EH (cell line): ENCODE measurements at places on chromosomes 6 and 20.

DNA sequence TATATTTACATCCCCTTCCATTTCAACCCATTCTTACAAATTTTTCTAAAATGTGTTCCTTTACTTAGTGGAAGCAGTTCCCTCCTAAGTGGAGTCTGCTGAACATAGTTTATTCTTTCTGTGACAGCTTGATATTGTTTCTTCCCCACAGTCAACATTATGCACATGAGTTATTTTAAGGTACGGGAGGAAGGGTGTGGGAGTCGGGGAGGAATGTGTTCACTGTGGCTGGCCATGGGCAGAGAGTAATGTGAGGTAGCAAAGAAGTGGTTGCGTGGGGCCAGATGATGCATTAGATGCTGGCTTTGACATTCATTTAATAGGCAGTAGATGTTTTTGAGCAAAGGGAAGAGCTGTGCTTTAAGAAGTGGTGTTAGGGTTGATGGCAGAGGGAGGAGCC, 98.5 kb downstream of the ARMC2 start:
- DNase-seq = peak; percentile 21

- peak; percentile 30 for DNase-seq
Measured at GRCh38 chr6:42984924-42985475, 630 bp downstream of the PPP2R5D start.

- no peak for DNase-seq
Measured at GRCh38 chr6:43269273-43270007, 26.2 kb downstream of the TTBK1 start.

GRCh38 chr6:21264288-21265033, 329.1 kb upstream of the SOX4 start:
- DNase-seq = no peak

- no peak for DNase-seq
Measured at GRCh38 chr6:12987783-12988182, 271.2 kb downstream of the PHACTR1 start.

- peak; percentile 54 for DNase-seq
Measured at GRCh38 chr6:134642279-134642678, 307.6 kb downstream of the ALDH8A1 start.

DNA sequence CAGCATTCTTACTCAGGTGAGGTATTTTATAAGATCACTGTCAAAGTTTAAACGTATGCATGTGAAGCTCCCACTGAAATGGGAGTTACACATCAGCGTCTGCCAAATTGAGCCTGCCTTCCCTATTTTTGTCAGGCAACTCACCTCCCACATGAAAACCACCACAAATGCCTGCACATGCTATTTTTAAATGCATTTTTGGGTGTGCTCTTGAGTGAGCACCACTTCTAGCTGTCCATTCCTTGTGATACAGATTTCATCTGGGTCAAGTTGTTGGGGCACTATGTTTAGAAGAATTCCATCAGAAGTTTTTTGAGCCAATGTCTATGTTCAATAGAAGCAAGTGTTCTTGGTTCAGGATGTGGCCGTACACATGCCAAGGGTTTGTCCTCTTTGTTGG, 71.7 kb upstream of the RIPPLY2 start:
- no peak for DNase-seq

GRCh38 chr6:36550473-36551000, 3.3 kb upstream of the STK38 start:
- no peak for DNase-seq

DNA sequence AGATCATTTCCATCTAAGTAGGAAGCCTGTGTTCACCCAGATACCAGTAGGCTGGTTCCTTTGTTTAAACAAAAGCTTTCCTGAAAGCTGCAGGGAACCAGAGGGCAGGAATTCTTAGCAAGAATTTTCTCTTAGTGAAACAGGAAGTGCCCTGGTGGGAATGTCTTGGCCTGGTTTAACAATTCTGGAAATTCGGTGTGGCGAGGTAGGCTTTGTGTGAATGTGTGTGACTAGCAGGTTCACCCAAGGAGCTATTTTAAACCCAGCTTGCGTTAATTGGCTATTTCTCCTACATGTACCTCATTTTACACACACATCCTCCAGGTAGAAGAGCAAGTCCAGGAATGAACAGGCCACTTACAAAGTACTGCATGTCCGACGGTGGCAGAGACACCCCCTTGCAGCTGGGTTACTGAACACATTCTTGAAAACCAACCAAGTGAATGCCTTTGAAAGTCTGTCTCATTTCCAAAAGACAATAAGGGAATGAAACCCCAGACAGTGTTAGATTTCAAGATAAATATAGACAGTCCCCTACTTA, 64.6 kb downstream of the GFOD1 start:
- peak; percentile 35 for DNase-seq

GRCh38 chr20:14685183-14685582, 347.8 kb upstream of the FLRT3 start:
- DNase-seq = no peak

GRCh38 chr20:50516180-50516934, 6.2 kb downstream of the PTPN1 start:
- no peak for DNase-seq

DNA sequence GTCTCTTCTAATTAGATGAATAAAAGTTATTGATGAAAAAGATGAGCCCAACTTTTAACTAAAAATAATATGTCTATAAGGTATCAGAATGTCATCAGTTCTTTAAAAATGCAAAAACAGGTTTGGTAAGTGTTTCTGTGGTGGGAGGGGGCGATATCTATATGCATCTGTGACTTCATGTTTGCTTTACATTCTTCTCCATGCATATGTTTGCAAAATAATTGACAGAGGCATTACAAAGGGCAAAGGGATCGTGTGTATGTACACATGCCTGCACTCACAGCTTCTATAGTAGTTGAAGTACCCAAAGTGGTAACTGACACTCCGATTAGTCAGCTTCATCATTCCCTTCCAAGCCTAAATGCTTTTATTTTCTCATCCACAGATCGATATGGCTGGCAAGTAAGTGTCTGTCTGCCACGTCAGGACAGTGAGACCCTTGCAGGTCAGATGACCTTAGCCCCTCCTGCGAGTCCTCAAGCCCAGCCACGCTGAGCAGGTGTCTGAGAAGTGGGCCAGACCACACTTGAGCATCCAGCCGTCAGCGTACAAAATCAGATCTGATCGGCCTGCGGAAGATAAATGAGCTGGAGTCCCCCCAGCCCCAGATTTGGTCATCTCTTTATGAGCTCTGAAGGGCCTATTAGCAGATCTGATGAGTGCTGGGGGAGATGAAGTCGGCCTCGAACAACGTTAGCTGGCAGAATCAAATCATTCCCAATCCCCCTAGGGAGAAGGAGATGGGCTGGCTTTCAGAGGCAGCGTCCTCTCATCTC, 369.1 kb downstream of the MAFB start:
- DNase-seq = no peak

DNA sequence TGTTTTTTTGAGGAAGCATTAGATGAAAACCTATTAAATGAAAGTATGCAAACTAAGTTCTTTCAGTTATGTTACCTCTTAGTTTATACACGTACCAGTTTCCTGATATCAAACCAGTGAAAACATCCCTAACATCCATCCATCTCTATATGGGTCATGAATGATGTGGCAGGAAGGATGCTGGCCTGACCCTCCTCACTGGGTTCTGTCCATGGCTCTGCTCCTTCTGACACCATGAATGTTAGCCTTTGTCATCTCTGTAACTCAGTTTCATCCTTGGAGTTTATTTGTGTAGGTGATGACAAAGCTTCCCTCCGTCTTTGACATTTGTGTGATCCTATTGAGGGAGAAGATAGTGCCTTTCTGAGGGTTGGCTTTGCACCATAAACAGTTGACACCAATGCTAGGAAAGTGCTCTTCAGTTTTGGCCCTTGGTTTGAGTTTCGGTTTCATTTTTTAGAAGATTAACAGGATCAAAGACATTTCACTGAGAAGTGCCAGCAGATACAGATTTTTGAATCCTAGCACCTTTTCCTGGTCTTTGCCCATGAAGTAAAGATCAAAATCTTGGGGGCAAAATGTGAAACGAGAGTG, 72.0 kb upstream of the SCGN start:
- DNase-seq = no peak

- DNase-seq = no peak
Measured at GRCh38 chr20:61938839-61939690, 126.6 kb downstream of the TAF4 start.

GRCh38 chr6:167564416-167565250, 239.7 kb downstream of the TTLL2 start:
- no peak for DNase-seq

- DNase-seq = no peak
Measured at GRCh38 chr20:55584964-55585363, 420.4 kb downstream of the CBLN4 start.

- no peak for DNase-seq
Measured at GRCh38 chr6:114160881-114161280, 181.9 kb downstream of the HS3ST5 start.

GRCh38 chr20:47428851-47429336, 72.4 kb upstream of the ZMYND8 start:
- no peak for DNase-seq

DNA sequence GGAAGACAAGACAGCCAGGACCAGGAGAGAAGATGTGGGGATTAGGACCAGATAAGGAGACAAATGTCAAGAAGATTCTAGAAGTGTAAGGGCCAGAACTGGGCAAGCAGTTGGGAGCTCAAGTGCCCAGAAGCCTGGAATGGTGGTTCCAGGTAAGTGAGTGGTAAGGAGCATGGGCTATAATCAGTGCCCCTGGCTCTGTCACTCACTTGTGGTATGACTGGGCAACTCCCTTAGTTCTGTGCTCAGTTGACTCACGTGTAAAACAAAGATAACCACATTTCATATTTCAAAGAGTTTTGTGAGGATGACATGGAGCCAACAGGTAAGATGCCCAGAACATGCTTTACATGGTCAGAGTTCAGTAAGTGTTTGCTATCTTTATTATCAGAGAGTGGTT, 11.2 kb downstream of the CCDC167 start:
- DNase-seq = no peak

GRCh38 chr6:39330476-39330875, 8.0 kb upstream of the KCNK16 start:
- no peak for DNase-seq

DNA sequence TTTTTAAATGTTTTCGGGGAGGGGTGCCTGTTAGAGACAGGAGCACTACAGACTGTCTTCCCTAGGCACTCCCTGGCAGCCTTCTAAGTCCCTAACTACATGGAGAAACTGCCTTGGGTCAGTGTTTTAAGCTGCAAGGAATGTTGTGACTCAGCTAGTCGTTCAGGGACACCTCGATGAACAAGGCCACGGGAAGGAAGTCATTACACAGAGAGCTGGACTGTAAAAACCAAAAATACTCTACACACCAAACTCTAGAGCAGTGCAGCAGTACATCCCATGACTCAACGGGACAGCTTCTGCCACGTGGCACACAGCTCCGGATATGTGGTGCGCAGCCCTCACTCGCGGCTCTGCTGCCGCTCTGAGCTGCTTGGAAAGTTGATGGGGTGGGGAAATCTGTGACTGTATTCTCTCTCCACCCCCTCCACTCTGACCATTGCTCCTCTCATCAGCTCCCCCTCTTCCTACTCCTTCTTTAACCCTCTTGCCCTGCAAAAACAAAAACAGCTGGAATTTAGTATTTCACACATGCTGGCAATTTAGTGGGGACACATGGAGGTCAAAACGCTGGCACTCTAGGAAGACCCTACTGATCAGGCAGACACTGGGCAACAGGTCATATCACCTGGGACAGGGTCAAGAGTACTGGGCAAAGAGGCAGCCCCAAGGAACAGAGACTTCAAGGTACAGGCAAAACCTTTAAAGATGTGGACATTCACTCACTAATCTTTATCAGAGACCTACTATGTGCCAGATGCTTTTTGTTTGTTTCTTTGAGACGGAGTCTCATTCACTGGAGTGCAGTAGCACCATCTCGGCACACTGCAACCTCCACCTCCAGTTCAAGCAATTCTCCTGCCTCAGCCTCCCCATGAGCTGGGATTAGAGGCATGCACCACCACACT, 10.9 kb upstream of the LPIN3 start:
- DNase-seq = peak; percentile 100

GRCh38 chr6:112851146-112851545, 504.0 kb downstream of the RFPL4B start:
- DNase-seq = no peak

GRCh38 chr6:40856271-40856670, 182.8 kb downstream of the UNC5CL start:
- peak; percentile 41 for DNase-seq

GRCh38 chr20:16548068-16548672, 25.1 kb downstream of the KIF16B start:
- no peak for DNase-seq

DNA sequence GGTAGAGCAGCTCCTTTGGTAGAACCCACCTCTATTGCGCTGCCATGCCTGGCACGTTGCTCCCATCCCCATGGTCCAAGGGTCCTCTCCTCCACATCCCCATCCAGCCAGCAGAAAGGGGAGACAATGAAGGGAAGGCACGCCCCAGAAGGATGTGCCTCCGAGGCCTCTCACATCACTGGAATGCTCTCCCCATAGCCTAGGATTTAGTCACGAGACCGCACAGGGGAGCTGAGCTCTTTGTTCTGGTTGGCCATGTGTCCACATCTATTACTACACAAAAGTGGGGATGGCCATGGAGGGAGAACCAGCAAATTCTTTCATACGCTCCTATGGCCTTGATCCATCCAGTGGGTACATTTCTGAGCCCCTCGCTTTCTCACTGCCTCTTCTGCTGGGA, 60.5 kb upstream of the SALL4 start:
- DNase-seq = peak; percentile 69

DNA sequence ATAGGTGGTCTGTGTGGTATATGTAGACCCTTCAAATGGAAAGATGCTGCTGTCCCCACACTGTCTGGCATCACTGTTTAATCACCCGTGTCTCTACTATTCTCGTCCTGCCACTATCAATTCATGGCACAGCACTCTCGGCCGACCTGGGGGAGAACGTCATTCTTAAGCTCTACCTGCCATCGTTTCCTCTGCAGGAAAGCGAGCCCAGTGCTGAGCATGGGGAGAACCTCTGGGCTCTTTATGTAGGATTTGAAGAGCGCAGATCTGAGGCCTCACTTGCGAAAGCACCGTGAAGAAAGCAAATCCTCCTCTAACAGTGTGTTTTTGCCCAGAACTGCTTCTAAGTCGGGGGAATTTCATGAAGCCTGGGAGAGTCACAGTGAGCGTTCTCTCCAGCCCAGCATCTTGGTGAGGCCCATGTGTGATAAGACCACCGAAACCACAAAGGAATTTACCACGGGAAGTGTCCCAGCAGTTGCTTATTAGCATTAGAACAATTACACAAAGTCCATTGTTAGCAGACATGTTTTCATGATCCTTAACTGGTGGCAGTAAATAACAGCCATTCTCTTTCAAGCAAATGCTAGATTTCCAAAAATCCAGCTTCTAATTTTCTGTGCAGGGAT, 124.3 kb downstream of the SCML4 start:
- no peak for DNase-seq

DNA sequence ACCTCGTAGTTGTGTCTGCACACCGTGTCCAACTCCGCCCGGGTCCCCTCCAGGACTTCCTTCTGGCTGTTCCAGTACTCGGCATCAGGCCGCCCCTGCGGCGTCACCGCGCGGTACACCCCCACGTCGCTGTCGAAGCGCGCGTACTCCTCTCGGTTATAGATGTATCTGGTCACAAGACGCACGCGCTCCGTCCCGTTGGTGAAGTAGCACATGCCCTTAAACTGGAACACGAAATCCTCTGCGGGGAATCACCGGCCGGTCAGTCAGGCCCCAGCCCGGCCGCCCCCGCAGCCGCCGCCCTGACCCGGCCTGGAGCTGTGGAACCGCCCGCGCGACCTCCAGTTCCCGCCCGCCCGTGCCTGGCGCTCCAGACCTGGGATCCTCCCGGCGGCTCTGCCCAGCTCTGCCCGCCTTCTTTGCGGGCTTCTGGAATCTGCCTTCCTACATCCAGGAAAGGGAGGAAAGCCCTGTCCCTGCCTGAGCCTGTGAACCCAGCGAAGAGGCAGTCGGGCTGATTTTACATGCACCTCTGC, 1.6 kb downstream of the HLA-DQB1 start:
- DNase-seq = no peak
